ENCODE measurements at places on chromosomes 4 and X.

- no peak for DNase-seq
These were observed 880.8 kb downstream of the TECRL start for GRCh38 chr4:63528256-63528991.

GRCh38 chr4:134024251-134024650 is 177.3 kb downstream of the PABPC4L start:
- no peak for DNase-seq

- DNase-seq: no peak
These were observed 46.3 kb upstream of the BCLAF3 start for GRCh38 chrX:20037186-20037585.

GRCh38 chr4:89837385-89837992 is 528 bp upstream of the SNCA start:
- no peak for DNase-seq

- DNase-seq: no peak
These were observed 153.7 kb downstream of the VEGFC start for GRCh38 chr4:176638992-176639391.

- DNase-seq: no peak
These were observed 91.1 kb upstream of the ARMCX2 start for GRCh38 chrX:101750744-101751143.

GRCh38 chr4:54513741-54514140 is 144.0 kb upstream of the KIT start:
- no peak for DNase-seq

DNA sequence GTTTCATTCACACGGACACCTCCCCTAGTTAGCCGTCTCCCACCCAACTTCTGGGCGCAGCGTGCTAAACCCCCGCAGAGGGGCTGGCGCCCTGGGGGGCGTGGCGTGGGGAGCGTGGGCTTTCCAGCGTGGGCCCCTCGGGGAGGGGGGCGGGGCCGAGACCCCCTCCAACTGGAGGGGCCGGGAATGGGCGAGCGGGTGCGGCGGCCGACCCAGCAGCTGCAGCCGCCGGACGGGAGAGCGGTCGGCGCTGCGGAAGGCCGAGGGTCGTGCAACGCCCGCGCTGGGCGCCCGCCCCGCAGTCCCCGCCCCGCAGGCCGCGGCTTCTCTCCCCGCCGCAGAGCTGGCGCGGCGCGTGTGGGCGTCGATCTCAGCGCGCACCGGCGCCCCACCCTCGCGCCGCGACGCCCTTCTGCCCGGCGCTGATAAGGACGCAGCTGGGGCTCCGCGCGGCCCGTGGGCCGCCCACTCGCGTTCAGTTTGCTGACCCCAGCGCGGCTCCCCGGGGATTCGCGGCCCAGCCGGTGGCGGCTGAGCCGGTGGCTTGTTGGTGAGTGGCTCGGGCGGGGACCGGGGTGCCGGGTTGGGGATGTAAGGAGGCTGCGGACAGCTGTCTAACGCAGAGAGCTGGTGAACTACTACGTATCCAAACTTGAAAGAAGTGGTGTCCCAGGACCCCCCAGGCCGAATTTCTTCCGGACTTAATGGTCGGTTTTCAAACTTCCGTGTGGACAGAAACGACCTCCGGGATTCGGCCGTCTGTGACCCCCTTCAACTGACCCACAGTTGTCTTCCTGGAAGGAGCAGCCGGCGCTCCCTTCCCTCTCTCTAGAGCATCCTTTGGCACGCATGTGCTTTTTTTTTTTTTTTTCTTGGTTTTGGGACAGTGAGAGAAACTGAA is 1.5 kb downstream of the FHDC1 start:
- no peak for DNase-seq

DNA sequence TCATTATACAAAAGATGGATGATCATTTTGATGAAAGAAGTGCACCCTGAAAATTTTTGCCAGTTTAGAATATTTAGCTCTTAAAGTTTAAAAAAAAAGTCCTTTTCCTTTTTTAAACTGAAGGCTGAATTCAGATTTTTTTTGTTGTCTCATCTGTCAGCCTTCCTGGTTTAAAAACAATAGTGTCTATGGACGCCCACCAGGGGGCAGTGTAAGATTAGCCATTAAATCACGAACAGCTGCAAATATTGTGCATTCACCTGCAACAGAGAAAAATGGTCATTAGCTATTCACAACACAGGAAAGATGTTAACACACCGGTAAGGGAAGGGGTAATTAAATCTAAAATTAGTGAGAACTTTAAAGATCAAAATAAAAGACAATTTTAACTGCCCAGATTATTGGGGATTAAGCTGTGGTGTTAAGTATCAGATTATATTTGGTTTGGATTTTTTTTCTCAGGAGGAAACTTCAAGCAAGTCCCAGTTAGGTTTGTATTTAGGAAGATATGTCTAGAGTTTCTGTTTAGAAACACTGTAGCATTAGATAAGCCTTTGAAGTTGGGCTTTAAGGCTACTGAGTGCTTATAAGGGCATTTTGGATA is 4.4 kb upstream of the CXorf38 start:
- peak; percentile 53 for DNase-seq

DNA sequence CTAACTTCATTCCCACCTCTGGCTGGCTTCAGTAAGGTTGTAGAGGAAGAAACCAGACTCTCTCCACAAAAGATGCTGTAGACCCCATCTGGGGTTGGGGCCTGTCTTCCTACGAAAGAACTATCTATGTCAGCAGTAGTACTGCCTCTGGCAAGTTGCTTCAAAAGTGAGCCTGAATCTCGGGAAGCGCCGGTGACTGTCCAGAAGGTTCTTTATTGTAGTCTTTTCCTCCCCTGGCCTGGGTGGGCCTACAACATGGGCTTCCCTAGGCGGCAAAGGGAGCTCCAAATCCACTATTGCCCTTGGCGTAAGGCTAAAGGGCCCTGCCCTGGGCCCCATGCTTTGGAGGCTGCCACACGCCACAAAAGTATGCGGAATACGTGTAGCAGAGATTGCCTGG is 38.6 kb upstream of the NYX start:
- DNase-seq: no peak

- DNase-seq: no peak
These were observed 33.2 kb downstream of the FGFRL1 start for GRCh38 chr4:1044469-1045192.

DNA sequence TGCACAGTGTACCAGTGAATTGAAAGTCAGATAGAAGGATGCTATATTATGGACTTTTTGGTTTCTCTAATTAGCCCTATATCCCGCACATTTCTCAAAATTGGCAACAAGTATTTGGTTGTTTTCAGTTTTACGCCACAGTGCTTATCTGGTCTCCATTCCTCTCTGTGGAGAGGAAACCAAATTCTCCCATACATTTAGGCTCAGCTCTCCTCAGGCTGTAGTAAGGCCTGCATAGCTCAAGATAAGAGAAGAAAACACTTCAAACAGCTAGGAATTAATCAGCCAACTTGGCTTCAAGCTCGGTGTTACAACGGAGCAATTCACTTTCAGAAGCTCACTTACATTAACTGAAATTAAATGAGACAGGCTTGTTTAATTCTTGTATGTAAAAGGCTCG is 263.2 kb downstream of the PDHA2 start:
- DNase-seq: no peak

GRCh38 chr4:106316773-106317409 is 541 bp downstream of the AIMP1 start:
- no peak for DNase-seq

DNA sequence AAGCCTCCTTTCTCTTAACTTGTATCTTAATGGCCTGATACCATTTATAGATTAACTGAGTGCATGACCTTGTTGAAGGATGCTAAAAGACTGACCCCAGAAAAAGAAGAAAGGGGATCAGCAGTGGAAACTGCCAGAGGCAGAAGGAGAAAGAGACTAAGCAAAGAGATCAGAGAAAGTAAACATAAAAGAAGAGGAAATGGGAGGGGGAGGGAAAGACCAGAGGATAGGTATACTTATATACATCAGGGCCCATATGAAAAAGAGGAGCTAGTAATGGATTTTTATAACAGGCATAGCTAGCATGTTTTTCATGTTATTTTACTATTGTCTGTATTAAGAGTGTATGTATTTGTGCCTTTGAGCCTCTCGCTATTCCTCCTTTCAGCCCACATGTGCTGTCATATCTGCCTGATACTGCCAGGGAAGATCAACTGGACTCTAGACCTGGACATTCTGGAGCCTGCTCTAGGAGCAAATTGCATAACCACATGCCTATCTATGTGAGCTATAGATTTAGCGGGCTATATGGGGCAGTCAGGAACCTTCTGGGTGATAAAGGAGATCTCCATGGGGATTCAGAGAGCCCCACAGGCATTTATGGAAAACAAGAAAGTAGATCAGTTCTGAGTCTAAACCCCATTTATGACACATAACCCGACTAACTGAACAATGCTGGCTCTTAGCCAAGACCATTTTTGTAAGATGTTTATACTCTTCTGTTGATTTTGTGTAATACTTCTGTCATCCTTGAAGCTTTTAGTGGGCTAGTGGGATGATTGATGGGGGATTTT is 13.4 kb upstream of the SNX12 start:
- DNase-seq: no peak

DNA sequence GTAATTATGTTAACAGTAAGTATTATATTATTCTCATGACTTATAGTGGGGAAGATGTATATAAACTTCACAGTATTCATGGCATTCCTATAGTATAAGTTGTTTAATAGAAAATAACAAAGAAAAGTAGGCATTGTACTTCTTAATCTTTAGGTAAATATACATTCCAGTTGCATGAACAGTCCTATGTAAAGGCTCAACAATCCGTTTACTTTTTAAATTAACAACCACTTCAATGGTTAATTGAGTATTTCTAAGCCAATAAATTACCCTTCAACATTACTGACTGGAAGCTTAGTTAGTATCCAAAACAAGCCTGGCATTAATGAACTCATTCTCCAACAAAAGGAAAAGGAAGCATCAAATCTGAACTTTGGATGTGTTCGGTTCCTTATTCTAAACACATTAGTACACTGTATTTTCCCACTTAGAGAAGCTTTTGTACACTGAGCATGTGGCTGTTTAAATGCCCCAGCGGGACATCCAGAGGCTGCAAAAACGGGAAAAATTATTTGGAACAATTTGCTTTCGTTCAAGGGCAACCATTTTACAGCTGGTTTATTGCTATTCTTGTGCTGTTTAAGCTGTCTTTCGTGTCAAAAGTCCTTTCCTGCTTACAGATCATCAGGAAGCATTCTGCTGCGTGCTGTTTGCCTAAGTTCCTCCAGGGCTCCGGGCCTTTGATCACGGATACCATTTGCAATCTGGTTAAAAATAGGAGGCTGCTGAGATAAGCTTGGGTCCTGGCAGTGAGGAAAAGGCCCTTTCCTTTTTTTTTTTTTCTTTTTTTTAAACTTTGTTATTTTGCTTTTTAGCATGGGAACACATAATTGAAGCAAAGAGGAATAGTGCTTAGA is 460.3 kb downstream of the SPRY1 start:
- peak; percentile 26 for DNase-seq

GRCh38 chr4:1488831-1489638 is 82.8 kb upstream of the NKX1-1 start:
- DNase-seq: no peak

GRCh38 chr4:76308548-76308947 is 2.0 kb downstream of the STBD1 start:
- no peak for DNase-seq

DNA sequence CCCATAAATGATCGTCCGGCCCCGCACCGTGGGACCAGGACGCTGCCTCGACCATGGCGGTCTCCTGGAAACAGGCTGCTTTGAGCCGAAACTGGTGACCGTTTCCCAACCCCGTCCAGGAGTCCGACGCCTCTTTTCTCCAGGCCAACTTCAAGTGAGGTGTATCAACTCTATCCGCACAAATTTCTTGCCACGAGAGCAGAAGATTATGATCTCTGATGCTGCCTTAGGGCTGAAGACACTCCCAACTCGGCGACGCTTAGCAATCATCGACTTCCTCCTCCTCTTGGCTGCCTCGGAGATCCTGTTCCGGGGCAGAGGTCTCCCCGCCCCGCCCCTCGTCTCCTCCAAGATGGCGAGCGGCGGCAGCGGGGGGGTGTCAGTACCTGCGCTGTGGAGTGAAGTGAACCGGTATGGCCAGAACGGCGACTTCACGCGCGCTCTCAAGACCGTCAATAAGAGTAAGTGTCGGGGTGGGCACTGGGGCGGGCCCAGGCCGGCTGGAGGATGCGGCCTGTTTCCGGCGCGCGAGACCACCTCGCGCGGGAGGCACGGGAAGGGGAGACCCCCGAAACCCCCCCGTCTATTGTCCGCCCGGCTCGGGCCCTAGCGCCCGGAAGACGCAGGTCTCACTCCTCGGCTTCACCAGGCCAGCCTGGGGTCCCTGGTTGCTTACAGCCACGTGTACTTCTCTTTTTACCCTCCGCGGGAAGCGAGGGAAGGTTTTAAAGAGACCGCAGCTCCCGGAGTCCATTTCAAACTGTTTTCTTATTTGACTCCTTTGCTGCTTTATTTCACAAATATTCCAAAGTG is at the start of gene SRP72:
Gene SRP72 (plus strand): TSS at position 334 of the 813 bp plus-strand sequence. CDS start 19 bp downstream, at position 353.
- peak; percentile 51 for DNase-seq

- no peak for DNase-seq
These were observed 21.7 kb upstream of the CD38 start for GRCh38 chr4:15756361-15756861.

DNA sequence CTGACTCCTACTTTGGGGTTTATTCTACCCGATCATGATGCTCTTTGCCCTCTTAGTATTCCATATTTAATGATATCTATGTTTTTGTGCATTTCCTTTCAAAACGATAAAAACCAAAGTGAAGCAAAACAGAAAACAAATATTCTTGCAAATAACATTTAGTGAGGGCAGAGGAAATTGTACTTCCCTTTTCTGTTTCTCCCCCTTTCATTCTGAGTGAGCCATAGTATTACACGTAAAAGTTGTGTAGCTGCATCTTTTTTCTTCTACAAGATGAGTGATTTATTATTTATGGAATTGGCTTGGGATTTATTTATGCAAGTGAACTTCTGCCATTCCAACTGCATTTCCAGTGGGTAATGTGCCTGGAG is 109.9 kb downstream of the AFF2 start:
- DNase-seq: no peak

GRCh38 chr4:20618731-20619130 is 81.5 kb upstream of the PACRGL start:
- no peak for DNase-seq

DNA sequence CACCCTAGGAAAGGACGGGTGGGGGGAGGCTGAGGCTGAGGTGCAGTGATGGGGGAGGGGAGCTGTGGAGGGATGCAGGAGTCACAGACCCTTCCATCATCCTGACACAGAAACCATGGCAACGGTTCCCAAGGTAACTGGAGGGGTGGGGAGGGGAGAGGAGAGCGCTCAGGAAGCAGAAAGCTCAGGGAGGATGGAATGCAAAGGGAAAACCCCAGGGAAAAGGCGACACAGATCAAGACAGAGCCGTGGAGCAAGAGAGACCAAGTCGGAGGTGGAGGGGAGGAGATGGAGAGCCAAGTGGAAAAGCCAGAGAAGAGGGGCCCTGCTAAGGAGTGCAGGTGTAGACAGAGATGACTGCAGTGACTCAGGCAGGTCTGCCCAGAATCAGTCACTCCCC is 14.5 kb downstream of the L1CAM start:
- no peak for DNase-seq

DNA sequence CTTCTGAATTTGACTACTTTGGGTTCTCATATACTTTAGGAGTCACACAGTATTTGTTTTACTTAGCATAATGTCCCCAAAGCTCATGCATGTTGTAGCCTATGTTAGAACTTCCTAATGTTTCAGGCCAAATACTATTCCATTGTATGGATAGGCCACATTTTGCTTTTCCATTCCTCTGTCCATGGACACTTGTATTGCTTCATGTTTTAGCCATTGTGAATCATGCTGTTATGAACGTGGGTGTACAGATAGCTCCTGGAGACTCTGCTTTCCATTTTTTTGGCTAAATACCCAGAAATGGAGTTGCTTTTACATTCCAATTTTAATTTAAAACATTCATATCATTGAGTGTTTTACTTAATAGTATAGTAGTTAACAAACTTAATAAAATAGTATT is 54.5 kb downstream of the HTT start:
- DNase-seq: no peak

GRCh38 chrX:155434906-155435743 is 23.3 kb downstream of the F8A3 start:
- DNase-seq: no peak

Data from smooth muscle cell of the brain vasculature (primary cell).